ENCODE measurements at places on chromosomes 7 and 10.

- DNase-seq, result peak; percentile 0
These were observed 884 bp downstream of the RINT1 start for GRCh38 chr7:105532709-105533460.

DNA sequence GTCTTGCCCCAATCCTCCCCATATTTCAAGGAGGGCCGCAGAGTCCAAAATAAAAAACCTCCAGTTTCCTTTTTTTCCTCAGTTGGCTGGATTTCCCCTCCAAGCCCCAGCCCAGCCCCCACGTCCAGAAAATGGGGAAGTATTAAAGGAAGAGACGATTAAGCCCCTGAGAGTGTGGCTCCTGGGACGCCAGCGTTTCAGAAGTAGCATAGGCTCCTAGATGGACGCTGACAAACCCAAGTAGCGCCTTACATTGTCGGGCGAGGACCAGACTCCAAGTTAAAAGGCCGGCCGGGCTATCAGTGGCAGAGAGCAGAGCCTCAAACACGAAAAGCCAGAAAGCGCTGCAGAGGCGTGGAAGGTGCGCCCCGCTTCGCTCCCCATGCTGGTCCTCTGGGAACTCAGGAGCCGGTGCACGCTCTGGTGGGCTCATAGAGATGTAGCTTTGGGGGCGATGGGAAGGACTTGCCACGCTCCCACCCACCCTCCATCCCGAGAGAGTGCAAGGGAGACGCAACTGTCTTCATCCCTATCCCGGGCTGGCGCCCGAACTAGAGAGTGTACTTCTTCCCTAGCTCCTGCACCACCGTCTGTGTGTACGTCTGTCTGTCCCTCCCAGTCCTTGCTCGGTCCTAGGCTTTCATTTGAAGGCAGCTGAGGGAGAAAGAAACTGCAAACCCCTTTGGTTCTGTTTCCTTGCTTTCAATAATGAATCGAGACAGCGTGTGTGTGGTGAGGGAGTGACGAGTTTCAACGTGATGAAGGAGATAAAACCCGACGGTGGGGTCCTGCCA lies 6.3 kb upstream of the EMX2 start:
- DNase-seq, result no peak

DNA sequence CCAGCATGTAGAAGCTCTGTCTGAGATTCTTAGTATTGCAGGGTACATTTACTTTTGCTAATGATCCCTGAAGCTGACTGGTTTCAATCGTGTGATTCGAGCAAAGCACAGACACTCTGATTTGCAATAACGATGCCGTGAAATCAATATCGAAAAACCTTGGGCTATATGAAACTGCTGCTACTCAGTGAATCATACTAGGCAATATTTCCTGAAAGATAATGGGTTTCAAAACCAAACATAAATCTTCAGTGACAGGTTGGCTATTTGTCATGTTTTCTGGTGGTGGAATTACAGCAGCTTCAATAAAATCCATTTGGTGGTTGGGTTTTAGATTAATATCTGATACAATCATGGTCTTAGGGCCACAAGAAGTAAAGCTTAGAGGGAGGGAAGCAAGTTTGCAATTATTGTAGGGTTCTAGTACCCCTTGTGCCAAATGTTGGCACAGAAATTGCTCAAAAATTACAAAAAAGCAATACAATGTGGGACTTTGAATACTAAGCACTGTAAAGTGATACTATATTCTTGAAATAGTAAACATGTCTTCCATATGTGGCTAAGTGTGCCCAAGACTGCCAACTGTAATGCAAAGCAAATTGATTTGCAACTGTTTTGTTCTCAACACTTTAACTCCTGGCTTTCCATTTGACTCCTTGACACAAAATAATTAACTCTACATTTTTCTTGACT lies 112.4 kb upstream of the JAZF1 start:
- DNase-seq, result no peak

- DNase-seq, result no peak
These were observed 76.4 kb upstream of the BET1 start for GRCh38 chr7:94080551-94080950.

- no peak for DNase-seq
These were observed 57.0 kb upstream of the ARL4A start for GRCh38 chr7:12630513-12630819.

GRCh38 chr7:34131371-34131770 lies 226.0 kb downstream of the BMPER start:
- DNase-seq, result no peak

DNA sequence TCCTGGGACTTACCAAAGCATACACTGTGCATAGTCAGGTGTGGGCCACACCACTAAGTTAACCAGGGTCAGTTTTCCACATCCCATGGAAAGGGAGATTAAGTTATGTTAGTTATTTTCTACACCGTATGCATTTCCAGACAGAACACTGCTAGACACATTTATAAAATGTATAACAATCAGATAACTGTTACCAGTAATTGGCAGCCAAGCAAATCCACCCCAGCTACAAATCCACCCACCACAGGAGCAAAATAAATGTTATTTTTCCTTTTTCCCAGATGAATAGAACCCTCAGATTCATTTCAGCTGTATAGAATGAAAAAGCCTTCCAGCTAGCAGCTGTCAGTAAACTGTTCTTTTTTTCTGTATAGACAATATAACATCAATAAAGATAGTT lies 256.9 kb upstream of the FZD1 start:
- no peak for DNase-seq

- DNase-seq, result no peak
These were observed 54.0 kb upstream of the SLC26A5 start for GRCh38 chr7:103499976-103500375.

- DNase-seq, result no peak
These were observed 24.3 kb downstream of the PPP2R2D start for GRCh38 chr10:131925011-131925649.

DNA sequence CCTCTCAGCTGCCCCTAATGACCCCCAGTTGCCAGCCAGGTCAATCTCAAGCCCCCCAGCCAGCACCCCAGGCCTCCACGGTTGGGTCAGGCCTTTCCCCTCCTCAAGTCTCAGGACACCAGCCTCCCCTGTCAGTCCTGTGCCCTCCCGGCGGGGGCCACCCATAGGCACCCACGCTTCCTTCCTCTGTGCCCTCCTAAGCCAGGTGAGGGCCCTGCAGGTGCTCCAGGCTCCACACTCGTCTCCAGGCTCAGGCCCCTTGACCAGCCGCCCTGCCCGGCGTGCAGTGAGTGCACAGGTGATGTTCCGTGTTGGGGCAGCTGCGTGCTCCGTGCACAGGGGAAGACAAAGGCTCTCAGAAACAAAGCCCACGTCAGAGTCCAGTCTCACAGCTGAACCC lies 26.8 kb upstream of the ADGRA1 start:
- DNase-seq, result no peak

DNA sequence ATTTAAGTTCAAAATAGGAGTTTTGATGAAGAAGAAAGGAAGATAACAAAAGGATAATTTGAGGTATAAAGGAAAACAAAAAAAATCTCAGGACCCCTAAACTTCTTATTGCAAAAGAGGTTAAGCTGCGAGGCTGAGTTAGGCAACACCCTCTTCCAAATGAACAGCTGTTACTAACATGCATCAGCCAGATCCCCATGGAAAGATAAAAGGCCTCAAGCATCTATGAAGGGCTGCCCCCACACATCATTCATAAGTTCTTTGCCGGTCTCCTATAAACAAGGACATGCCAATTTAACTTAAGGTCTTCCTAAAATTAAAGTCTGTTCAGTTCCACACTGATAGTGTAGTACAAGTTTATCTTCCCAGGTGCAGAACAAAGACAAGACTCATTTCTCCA lies 75.8 kb upstream of the IMMP2L start:
- DNase-seq, result peak; percentile 4

GRCh38 chr10:11057448-11057847 lies 39.8 kb downstream of the CELF2 start:
- no peak for DNase-seq

DNA sequence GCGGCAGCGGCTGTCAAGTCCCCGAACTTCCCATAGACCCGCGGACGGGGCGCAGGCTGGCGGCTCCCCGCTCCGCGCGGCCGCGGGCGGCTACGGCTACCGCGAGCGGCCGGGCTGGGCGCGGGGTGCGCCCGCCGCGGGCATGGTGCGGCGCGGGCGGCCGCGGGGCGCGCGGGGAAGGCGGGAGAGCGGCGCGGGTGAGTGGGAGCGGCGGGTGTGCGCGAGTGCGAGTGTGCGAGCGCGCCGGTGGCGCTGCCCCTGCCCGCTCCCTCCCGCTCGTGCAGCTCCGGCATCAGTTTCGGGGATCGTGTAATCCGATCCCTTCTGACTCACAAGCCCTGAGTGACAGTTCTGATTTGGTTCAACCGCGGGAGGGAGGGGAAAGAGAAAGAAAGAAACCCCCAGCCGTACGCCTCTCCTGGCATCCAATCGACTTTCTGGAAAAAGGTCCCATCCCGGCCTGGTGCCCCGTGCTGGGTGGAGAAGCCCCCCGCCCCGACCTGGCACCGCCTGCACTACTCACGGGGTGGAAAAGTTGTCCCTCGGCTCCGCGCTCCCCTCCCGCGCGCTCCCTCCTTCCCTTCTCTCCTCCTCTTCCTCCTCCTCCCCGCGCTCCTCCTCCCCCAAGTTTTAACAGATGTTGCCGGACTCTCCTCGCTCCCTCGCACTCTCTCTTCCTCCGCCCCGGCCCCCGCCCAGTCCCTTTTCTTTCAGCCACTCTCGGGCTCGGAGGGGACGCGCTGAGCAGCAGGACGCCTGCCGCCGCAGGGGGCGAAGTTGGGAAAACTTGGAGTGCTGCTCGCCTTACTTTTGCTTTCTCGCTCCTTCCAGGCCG lies at the start of gene GLI3:
Gene GLI3 (minus strand): TSS at position 234 of the 835 bp plus-strand sequence. CDS start 13,956 bp downstream, outside the sequence.
- peak; percentile 92 for DNase-seq

GRCh38 chr10:124213471-124213870 lies 120.1 kb upstream of the CHST15 start:
- DNase-seq, result no peak

DNA sequence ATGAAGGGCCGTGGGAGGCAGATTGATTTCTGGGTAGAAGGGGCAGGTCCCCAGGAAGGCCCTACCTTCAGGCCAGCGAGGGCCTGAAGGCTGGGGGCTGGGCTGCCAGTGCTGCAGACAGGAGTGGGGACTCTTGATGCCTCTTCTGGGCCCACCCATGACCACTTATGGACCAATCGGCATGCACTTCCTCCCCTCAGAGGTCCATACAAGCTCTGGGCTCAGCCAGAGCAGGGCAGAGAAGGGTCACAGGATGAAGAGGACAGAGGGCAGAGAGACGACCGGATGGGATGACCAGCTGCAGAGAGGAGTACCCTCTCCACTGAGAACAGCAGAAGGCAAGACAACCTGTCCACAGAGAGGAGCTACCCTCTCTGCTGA lies 120.1 kb downstream of the DYNC2I1 start:
- DNase-seq, result no peak

DNA sequence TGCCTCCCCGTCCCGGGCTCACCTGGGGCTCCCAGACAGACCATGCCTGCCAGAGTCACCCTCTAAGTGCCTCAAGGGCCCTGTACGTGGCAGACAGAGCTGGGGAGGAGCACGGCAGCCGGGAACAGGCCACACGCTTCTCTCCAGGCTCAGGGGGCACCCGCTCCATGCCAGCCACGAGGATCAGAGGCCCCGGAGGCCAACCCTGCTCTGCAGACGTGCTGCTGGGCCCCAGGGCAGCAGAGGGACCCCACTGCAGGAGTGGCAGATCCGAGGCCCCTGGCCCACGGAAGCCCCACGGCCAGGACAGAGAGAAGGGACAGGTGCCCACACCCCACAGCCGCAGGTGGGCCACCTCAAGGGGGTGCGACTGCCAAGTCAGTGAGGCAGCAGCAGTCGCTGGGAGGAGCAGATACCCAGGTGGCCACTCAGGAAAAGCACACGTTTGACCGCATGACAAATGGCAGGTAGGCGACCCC lies 58.4 kb upstream of the TNRC18 start:
- no peak for DNase-seq

- no peak for DNase-seq
These were observed 115.6 kb upstream of the PHYHIPL start for GRCh38 chr10:59060852-59061251.

- peak; percentile 68 for DNase-seq
These were observed 7.3 kb downstream of the LRRN3 start for GRCh38 chr7:111098011-111098925.

- peak; percentile 67 for DNase-seq
These were observed 918 bp downstream of the PWWP2B start for GRCh38 chr10:132397671-132398565.

DNA sequence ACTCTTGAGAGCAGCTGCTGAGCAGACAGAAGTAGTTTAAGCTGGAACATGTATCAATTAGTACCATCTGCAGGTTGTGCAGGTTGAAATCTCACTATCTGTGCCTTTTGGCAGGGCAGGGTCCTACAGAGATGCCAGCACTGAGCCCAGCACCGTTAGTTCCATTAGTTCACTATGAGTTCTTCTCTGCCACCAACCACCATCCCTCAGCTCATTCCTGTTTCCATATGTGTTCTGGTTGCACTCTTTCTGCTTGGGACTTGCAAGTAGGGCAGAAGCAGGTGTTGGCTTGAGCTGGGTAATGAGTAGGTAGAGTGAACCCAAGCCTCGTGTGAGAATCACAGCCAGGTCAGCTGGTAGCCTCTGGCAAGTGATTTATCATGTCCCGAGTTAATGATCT lies 2.8 kb downstream of the SMO start:
- no peak for DNase-seq

- no peak for DNase-seq
These were observed 592.3 kb upstream of the GALNT17 start for GRCh38 chr7:70539617-70540016.
